ENCODE measurements at places on chromosomes 7 and 10.

DNA sequence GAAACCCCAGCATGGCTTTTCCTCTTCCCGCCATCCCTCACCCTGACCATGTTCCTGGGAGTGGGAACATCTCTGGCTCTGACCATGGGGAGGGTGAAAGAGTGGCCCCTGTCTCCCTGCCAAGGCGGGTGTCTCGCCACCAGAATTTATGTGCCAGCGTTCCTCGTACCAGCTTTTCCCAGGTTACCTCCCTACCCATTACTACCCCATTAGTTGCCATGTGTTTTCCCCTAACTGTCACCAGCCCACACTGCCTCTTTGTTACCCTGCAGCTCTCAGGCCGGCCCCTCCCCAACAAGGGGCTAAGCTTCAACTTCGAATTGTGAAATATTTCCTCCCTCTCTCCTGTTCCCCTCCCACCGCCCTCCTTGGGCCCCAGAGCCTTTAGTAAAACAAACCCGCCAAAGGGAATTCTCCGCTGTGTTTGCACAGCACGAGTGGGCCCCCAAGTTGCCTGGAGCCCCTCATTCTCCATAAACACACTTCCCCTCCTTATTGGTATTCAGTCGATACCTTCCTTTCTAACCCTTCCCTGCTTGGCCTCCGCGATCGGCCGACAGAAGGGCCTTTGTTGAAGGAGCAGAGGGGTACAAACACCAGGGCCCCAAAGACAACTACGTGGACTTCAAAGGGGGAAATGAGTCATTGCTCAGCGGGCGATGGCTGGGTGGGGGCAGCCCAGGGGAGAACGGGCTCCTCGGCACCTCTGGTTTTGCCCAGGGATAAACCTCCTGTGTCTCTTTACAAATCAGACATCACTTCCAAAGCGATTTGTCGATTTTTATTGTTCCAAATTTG lies 45.5 kb downstream of the SLIT1 start:
- no peak for DNase-seq

DNA sequence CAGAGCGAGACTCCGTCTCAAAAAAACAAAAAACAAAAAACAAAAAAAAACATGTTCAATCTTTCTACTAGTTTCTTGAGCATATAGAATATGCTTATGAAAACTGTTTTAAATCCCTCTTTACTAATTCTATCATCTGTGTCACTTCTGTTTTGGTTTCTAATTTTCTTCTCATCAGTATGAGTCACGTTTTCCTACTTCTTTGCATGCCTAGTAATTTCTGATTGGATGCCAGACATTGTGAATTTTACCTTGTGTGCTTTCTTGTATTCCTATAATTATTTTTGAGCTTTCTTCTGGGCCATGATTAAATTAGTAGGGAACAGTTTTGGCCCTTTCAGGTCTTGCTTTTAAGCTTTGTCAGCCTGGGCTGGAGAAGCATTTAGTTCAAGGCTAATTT lies 9.9 kb downstream of the MICU1 start:
- DNase-seq = no peak

DNA sequence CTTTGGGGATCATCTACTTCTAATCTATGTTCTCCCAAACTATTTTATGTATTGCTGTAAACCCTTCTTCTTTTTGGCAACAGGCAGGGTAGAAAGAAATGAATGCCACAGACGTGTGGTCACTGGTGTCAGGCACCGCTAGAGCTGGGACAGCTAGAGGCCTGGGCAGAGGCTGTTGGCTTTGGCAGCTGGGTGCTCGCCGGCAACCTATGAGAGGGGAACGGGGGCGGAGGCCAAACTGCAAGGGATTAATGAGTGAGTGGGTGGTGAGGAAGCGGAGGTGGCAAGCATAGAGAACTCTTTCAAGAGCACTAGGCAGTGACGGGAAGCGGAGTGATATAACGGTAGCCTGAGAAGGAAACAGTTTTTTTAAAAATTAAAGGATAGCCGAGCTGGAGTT lies 78.5 kb downstream of the CREB5 start:
- no peak for DNase-seq

DNA sequence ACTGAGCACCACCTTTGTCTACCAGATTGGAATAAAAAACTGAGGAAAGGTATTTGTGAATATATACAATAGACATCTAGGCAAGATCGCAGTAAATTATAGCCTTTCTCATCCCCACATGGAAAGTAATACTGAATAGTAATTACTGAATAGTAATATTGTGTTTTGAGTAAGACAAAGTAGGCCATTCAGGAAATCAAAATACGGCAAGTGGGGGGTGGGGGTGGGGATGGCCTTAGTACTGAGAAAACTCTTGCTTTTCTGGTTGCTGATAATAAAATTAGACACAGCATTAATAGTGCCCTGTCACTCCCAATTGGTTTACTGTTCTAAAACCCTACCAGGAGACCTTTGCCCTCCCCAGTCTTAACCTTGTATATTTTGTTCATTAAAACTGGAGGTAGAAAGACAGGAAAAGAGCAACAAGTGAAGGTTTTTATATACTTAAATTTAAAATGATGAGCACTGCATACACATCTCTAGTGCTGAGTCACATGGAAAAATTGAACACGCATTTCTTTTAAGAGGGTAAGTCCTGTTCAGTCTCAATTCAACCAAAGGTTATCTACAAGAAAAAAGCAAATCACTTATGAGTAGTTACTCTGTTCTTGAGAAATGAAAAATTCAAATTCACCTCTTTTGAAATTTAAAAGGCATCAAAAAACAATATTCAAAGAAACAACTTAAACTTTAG lies 65.6 kb downstream of the IGF2BP3 start:
- no peak for DNase-seq

- DNase-seq = no peak
Measured at GRCh38 chr7:132551886-132552285, 24.4 kb downstream of the PLXNA4 start.

DNA sequence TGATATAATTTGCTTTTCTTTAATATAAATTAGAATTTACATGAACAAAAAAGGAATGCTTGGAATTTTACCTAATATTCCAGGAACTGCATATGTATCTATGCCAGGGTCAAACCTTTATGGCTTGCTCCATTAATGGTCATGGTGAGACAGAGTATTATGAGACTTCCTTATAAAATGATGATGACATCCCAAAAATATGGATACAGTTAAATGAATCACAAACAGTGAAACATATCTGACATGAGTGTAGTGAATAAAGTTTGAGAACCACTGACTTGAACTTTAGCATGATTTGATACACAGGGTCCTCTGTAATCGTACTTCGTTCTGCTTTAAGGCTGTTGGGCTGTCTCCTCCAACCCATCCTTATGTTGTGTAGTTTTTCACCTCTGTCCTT lies 51.8 kb downstream of the MARCHF5 start:
- DNase-seq = no peak

DNA sequence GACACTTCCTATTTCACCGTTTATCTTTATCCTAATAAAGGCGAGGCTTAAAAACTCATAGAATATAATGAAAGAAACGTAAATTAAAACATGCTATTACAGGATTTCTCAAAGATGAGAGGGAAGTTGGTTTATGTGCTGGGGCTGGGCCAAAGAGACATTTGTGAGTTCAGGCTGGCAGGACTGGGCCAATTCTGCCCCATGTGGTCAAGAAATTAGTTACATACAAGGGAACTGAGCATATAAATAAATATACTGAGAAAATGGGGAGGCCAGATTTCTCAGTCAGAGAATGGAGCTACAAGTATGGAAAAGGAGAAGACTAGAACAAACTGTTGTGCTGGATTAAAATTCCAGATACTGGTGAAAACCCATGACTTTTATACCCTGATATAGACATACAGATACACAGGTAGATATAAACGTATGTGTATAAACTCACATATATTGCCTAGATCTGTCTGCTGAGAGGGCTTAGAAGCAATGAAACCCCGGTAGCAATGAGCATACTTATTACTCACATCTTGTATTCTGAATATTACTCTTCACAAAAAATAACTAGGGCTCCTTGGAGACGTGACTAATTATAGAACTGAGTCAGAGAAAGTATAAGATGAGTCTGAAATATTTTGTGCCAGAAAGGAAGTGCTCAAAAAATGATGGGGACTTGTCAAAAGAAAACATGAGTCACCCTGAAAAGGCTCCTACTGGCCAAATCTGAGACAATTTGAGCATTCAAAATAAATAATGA lies 155.7 kb upstream of the FGFR2 start:
- DNase-seq = no peak

DNA sequence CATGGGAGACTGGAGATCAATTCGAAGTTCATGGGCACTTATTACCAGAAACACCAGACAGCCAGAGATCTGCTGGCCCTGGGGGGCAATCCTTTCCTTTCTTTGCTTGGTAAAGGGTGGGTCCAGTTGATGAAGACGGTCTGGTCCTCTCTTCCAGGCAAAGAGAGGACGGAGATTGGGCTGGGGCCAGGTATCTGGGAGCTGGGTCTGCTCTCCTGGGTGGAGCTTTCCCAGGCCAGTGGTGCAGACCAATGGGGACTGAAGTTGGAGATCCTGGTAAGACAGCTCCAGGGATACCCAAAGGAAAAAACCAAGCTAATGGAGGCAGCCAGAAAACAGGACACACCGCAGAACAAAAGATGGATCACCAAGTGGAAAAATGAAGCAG lies 18.3 kb downstream of the NOD1 start:
- DNase-seq = no peak

Measured in stimulated activated CD8-positive, alpha-beta memory T cell treated with anti-CD3 and anti-CD28 coated beads, Interleukin-12 subunit alpha, Interleukin-12 subunit beta, amount 100 ng/mL, for 4 hours (primary cell).